PC-3 (cell line): ENCODE measurements at places on chromosomes 7 and 10.

DNA sequence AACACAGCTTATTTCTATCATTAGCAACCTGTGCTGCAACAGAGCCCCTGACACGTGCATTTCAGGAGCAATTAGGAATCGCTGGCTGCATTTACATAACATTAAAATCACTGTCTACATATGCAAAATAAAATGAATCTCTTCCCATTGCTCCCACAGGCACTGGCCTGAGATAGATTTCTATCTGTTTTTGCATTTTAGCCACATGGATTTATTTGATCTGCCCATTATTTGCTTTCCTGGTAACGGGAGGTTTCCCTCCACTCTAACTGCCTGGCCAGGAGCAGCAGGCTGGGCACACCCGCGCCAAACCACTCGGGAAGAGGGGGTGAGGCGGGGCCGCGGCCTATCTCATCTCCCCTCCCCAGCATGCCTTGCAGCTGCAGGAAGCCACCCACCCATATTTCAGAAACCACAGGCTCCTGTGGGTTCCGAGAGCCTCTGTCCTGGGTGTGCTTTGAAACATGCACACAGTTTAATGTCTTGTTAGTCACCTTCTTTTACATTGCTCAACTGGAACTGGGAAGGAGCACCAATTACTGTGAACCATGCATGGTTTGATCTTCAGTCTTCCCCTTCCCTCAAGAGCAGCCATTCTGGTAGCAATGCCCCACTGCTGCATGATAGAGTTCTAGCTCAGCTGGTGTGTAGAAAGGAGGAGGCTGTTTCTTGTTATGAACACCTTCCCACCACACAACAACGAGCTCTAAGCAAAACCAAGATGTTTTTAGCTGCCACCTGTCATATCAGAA lies 37.7 kb upstream of the IKZF1 start:
- DNase-seq: no peak

- DNase-seq: peak; percentile 94
Measured at GRCh38 chr7:4775250-4775847, at the start of gene AP5Z1. AP5Z1 (plus strand) TSS chr7:4775623; CDS start chr7:4775716, 93 bp downstream.

- DNase-seq: no peak
Measured at GRCh38 chr10:17386616-17387075, 67.7 kb downstream of the ST8SIA6 start.

GRCh38 chr7:10662491-10662890 lies 311.2 kb upstream of the PHF14 start:
- DNase-seq: no peak

- no peak for DNase-seq
Measured at GRCh38 chr7:128938544-128939074, 882 bp downstream of the IRF5 start.

- no peak for DNase-seq
Measured at GRCh38 chr10:123649676-123650075, 16.5 kb upstream of the GPR26 start.

DNA sequence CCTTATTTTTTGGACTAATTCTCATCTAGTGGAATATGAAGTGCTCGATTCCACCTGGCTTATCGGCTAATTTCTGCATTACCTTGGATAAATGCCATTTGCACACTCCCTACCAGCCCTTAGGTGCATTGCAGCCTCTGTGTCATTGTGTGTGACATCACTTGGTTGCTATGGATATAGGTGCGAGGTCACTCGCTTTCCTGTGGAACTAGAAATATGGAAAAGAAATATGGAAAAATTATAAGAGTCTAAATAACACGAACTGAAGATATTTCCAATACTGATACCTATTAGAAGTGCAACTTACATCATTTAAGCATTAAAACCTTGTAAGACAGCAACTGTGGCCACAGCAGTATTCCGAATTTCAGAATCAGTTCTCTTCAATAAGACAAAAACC lies 2.0 kb downstream of the YWHAG start:
- DNase-seq: peak; percentile 75

- DNase-seq: peak; percentile 37
Measured at GRCh38 chr10:32419615-32420014, 26.3 kb upstream of the CCDC7 start.

DNA sequence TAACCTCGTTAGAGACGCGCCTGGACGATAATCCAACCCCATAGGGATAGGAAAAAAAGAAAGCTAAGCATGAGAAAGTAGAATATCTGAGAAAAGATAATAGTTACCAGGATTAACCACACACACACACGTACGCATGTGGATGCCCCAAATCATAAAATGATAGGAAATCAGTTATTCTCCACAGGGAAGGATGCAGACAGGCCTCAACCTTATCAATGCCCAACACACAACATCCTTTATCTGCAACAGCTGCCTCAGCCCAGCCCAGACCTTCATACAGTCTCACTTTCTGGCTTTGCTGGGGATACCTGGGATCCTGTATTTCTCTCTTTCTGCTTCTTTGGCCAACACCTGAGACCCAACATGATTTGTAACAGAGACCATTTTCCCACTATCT lies 123.0 kb downstream of the NOC3L start:
- DNase-seq: no peak

- DNase-seq: no peak
Measured at GRCh38 chr7:20403331-20403730, 72.6 kb downstream of the ITGB8 start.

GRCh38 chr10:127506094-127506493 lies 43.0 kb upstream of the NPS start:
- no peak for DNase-seq

- peak; percentile 48 for DNase-seq
Measured at GRCh38 chr7:11557627-11558026, 274.4 kb downstream of the THSD7A start.

GRCh38 chr7:40223451-40224127 lies 88.8 kb downstream of the SUGCT start:
- no peak for DNase-seq

DNA sequence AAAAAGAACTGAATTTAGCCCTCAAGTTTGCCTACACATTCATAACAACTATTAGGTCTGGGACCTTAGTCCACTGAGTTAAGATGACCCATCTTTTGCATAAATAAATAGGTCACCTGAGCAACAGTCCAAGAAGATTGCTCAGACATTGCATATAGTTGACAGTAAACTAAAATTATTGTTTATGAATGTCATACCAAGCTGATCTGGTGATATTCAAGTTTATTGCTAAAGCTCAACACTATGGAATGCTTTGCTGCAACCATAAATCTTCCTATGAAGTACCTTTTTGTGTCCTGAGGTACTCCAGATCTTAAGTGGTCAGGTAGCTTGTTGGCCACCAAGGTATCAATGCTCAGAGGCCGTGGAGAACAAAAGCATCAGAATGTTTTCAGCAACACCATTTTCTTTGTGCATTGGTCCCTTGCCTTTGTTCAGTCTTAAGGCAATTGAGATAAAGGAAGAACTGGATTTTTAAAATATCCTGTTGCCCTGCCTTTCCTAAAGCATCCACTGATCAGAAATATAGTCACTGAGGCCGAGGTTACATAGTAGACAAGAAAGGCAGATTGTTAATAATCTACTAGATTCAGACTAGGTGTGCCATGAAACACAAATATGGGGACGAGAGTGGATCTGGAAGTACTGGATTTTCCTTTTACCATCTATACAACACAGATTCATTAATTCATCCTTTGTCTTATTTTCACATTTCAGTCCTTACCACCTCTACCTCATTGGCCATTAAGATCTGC lies 321.3 kb downstream of the PTEN start:
- DNase-seq: no peak

- DNase-seq: no peak
Measured at GRCh38 chr10:49269523-49269922, 29.4 kb upstream of the C10orf71 start.

DNA sequence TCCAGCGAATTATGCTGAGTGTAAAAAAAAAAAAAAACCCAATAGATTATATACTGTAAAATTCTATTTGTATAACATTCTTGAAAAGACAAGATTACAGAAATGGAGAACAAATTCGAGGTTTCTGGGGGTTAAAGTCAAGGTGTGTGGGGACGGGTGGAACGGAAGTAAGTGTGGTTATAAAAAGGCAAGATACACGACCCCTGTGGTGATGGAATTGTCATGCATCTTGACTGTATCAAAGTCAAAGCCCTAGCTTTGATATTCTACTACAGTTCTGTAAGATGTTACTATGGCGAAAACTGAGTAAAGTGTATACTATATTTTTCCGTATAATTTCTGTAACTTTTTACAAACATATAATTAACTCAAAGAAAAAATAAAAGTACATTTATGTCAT lies 718.2 kb upstream of the PCDH15 start:
- DNase-seq: no peak

DNA sequence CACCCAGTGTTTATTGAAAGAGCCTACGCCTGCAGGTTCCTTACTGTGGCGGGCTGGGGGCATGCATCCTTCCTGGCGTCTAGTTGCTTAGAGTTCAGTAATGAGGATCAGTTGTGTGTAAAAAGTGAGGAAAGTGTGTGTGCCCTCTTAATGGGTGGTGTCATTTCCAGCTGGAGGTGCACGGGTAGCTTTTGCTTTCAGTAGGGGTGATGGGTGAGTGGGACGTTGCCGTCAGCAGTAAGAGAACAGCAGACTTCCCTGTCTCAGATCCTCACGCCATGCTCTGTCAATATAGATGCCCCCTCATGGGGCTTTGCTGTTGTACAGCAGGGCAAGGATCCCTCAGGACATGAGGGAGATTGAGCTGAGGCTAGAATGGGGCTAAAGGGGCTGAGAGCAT lies 352.6 kb upstream of the GALNT17 start:
- DNase-seq: no peak

- DNase-seq: no peak
Measured at GRCh38 chr10:49299816-49300139, 808 bp downstream of the C10orf71 start.

DNA sequence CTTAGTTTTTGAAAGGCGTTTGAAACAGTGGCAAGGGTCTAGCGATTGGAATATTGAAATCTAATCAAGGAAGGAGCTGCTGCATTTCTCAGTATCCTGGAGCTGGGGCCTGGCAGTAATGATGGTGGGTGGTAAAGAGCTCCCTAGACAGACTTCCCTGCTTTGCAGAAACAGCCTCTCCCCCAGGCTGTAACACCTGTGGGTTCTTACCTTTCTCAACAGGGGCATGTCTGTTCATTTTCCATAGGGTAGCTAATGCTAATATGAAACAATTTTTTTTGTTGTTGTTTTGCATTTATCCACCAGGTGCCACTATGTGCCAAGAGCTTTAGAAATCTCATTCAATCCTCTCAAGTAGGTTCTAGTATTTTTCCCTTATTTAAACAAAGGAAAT lies 345.5 kb downstream of the REEP3 start:
- peak; percentile 75 for DNase-seq

DNA sequence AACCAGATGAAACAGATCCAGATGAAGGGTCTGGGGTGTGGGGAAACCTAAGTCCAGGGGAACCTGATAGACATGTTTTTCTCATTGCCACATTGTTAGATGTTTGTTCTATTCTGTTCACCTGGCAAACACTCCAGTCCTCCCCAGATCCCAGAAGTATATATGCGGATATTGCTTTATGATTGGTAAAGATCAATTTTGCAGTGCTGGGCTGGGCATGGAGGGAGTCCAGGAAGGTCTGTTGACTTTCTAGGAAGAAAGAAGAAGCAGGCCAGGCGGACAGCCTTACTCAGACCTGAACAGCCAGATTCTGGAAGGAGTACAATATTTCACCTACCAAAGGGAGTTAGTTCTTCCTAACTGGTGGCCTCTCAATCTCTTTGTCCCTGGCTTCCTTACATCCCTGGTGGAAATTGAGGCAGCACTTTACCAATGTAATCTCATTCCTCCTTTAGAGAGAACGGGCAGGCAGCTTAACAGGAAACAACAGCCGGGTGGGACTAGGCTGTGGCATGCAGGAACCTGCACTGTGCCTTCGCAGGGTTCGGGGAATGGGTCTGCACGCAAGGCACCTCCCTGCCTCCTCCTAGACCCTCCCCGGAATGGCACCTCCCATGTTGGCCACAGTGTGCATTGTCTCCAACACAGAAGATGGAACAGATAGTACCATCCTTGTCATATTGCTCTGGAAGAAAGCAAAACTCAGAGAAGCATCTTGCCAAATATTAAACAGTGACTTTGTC lies 930 bp downstream of the GIMAP6 start:
- DNase-seq: no peak

- no peak for DNase-seq
Measured at GRCh38 chr7:25758559-25758958, 393.4 kb upstream of the NFE2L3 start.

DNA sequence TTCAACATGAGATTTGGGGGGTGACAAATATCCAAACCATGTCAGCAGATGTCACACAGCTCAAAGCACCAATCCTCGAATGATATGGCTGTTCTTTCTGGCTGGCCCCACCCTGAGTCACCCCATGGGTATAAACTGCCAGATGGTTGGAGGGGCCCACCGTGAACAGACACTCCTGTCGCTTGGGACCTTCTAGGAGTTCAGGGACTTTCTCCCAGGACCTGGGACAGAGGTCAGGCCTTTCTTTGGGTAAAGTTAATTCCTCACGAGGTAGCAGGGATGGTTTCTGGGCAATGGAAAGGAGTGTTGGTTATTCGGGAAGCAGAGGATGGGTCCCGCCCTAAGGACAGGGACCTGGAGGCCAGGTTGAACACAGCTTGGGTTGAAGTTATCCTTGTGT lies 262.0 kb downstream of the ACTR3B start:
- DNase-seq: no peak

GRCh38 chr10:70992436-70992835 lies 104.1 kb upstream of the PCBD1 start:
- DNase-seq: no peak

DNA sequence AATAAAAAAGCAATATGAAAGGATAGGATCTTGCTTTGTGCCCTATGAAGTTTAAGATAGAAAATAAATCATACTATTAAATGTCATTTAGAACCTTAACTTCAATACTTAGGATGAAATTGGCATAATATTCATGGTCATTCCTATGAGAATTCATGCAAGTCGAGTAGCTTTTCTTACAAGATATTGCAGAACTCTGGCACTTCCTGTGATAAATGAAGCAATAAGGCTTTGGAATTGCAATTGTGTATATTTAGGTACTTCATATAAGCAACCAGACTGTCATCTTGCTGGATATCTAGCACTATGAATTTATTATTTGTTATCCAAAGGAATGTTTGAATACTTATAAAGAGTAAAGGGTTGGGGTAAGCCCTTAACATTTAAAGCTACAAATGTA lies 116.5 kb downstream of the ZNF438 start:
- no peak for DNase-seq

DNA sequence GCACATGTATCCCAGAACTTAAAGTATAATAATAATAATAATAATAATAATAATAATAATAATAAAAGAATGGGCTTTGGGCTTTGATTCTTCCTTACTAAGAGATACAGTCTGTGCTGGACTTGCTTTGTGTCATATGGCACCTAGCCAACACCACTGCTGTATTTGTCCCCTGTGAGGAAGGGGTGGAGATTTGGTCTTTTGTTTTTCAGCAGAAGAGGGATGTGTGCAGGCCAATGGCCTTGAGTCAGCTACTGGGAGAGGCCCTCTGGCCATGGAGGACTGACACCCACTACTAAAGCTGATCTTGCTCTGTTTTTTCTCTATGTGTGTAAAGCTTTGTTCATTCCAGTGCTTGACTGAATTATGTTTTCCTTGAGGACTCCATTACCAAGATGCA lies 573.0 kb upstream of the PCDH15 start:
- DNase-seq: no peak

GRCh38 chr7:138097064-138097741 lies 20.9 kb downstream of the AKR1D1 start:
- peak; percentile 49 for DNase-seq
